WTC11 (cell line): ENCODE measurements at places on chromosomes 16 and 17. TPM values are rescaled to one million over a fixed set of nuclear protein-coding genes. Genes with fewer than 3 reads are reported as not detected.

CD300LF gene
- not detected in 3 replicates for total RNA-seq

PLD2 gene
- 51.3 to 64.9 TPM (median 52.1 TPM) in 3 replicates for total RNA-seq

GRCh38 chr17:68534695-68535088 is 22.5 kb downstream of the PRKAR1A start:
- no peak for DNase-seq

RGS11 gene
- total RNA-seq, result 1.8 to 2.7 TPM (median 2.3 TPM) in 3 replicates

MYH11 gene
- 0.69 to 0.74 TPM (median 0.69 TPM) in 3 replicates for total RNA-seq

RSL1D1 gene
- 203 to 227 TPM (median 216 TPM) in 3 replicates for total RNA-seq

MGAT5B gene
- total RNA-seq, result 11.5 to 12.0 TPM (median 11.6 TPM) in 3 replicates

USP43 gene
- total RNA-seq, result 6.8 to 8.6 TPM (median 7.3 TPM) in 3 replicates

TPSAB1 gene
- 0.53 TPM in 1 of 3 replicates, not detected in the others for total RNA-seq

HIGD1B gene
- not detected in 3 replicates for total RNA-seq

DNA sequence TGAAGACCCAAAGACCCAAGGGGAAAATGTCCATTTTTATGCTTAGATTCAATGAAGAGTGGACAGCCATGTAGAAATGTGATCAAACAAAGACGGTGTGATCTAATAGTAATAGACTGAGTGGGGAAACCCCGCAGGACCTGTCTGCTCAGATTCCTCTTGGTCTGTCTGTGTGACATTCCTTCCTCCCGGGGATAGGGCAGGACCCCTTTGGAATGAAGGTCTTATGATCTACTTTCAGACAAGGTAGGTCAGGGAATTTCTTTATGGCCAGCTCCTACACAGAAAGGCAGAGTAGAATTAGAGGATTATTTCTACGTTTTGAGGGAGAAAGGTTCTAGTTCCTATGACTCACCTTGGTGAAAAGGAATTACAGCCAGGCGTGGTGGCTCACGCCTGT is 267.6 kb downstream of the STX8 start:
- no peak for DNase-seq

CD300LB gene
- not detected in 3 replicates for total RNA-seq

PTX4 gene
- total RNA-seq, result 0.16 to 0.26 TPM (median 0.18 TPM) in 3 replicates

MAFG gene
- 24.2 to 29.8 TPM (median 24.3 TPM) in 3 replicates for total RNA-seq

NRN1L gene
- 7.0 to 12.4 TPM (median 7.4 TPM) in 3 replicates for total RNA-seq
